Right cardiac atrium (tissue), 5 donors: ENCODE measurements at places on chromosomes 7 and 10. TPM values are rescaled to one million over a fixed set of nuclear protein-coding genes. Genes with fewer than 3 reads are reported as not detected.
A peak's percentile ranks its signal among the peaks of the same experiment; 100 is the strongest.

Gene HOXA11
- not detected for polyA plus RNA-seq

Gene CACNB2
- 13.1 TPM for polyA plus RNA-seq

DNA sequence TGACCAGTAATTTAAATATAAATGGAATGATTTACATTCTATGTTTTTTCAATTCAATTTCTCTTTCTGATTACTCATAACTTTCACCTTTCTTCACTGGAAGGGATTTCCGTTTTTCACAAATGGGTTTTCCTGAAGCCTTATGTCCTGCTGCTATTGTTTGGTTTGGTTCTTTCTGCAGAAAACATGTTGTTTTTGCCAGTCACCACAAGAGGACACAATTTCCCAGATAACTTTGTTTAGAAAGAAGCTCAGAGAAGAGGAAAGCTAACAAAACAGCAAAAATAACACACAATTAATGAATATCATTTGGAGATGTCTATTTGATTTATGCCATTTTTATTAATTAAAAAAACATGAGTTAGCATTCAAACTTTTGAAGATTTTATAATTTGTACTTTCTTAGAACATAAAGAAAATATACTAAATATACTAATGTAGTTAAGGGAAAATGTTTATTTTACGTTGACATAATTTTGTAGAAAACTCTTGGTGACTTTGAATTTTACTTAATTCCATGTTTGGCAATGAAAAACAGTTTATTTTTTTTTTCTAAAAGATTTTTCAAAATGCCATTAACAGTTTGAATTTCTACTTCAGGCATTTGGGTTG lies 4.6 kb upstream of the TWIST1 start:
- no peak for DNase-seq

DNA sequence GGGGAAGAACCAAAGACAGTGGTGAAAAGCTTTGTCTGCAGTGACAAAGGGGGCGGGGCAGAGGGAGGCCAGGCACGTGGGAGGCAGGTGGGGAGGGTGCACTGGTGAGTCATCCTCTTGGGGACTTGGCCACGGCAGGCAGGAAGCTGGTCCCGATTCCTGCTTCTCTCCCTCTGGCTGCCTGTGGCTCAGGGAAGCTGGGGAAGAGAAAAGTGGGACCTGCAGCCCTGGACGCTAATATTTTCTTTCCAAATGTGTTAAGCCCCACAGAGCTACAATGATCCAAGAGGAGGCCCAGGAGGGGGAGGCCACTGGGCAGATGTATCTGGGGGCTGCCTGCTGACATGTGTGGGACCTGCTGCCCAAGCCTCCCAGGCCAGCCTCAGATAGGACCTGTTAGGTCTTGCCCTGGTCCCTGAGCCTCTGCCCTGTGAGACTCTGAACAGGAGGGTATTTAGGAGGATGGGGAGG lies 231.8 kb downstream of the KCNMA1 start:
- peak; percentile 72 for DNase-seq

DNA sequence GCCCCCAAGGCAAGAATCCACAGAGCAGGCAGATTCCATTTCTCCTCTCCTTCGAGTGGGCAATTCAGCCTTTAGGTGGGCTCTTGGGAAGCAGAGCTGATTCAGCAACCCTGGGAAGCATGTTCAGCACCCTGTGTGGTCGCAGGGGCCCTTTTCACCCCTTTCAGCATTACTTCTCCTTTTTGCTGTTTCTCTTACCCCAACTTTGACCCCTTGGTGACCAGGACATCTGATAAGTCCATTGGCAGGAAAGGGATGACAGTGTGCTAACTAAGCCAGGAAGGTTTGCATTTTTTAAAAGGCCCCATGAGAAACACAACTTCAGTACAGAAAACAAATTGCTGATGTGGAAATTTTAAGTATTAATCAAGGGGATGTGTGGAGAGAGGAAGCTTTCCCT lies 283.7 kb upstream of the NRP1 start:
- DNase-seq = no peak

Gene KCNMA1
- polyA plus RNA-seq = 1.5 TPM

- no peak for DNase-seq
Observed at GRCh38 chr10:44264244-44264643, 120.7 kb downstream of the CXCL12 start.

GRCh38 chr10:60908896-60909295 lies 35.1 kb downstream of the RHOBTB1 start:
- no peak for DNase-seq

DNA sequence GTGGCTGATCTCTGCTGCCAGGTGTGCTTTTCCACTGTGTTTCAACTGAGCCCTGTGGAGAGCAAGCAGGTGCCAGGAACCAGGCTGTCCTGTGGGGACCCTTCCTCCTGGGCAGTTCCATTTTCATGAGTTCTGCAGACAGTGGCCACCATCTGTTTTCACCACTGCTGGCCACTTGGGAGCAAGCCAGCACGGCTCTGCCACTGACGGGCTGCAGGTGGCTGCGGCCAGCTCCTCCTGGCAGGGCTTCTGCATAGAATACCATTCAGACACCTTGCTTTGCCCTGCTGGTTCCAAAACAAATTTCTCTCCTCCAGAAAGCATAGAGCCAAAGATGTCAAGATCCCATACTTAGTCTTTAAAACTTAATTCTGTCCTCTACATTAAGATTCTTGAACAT lies 48.3 kb downstream of the LANCL2 start:
- no peak for DNase-seq

Gene OR6V1
- polyA plus RNA-seq = not detected

- peak; percentile 50 for DNase-seq
Observed at GRCh38 chr10:28841625-28842024, 164.3 kb downstream of the BAMBI start.

DNA sequence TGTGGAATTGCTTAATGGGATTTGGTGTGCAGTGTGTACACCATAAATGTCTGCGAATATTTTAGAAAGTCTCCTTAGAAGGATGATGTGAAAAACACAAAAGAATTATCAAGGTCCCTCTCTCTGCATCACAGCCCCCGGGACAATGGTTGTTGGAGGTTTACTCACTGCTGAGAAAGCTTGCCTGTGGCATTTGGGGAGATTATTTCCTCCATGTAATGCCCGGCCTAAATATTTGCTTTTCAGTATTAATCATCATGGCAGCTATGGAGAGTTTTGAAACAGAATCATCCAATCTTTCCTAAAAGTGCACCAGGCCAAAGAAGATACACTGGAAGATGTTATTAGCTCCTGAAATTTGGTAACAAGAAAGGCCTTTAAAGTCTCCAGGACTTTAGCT lies 113.8 kb upstream of the ADCY1 start:
- no peak for DNase-seq

Gene DLX6
- not detected for polyA plus RNA-seq

DNA sequence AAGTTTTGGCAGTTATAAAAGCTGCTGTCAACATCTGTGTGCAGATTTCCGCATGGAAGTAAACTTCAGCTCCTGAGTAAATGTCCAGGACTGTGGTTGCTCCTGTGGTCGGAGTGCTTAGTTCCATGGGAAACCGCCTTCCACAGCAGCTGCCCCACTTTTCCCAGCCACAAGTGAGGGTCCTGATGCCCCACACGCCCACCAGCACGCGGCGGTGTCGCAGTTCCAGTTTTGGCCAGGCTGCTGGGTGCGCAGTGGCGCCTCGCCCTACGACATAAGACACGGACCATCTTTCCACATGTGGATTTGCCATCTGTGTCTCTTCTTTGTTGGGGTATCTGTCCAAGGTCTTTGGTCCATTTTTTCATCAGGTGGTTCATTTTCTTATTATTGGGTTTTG lies 167.1 kb downstream of the DIP2C start:
- no peak for DNase-seq

DNA sequence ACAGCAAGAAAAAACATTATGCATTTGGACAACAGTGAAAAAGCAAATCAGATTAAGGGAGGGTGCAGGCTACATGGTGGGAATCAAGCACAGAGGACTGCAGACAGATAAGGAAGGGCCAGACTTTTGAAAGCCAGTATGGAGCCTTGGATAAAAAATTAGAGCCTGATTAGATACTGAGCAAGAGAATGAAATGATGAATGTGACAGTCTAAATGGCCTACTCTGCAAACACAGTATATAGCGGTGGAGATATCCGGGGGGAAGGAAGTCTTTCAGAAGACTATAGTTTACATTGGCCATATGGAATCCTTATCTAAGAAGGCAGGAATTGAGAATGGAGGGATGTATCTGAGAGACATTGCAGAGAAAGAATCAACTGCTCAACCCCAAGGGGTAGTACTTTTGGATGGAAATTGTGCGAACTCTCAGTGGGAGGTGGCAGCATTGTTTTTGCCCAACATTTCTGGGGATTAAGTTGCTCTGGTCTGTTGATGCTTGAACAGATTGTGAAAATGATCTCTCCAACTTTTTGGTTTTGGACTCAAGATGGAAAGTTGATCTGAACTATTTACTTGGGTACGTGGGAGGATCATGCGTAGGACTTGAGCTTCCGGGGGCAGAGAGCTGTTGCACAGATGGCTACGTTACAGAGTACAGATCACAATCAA lies 39.4 kb upstream of the CHCHD3 start:
- no peak for DNase-seq

Gene FGF8
- not detected for polyA plus RNA-seq

DNA sequence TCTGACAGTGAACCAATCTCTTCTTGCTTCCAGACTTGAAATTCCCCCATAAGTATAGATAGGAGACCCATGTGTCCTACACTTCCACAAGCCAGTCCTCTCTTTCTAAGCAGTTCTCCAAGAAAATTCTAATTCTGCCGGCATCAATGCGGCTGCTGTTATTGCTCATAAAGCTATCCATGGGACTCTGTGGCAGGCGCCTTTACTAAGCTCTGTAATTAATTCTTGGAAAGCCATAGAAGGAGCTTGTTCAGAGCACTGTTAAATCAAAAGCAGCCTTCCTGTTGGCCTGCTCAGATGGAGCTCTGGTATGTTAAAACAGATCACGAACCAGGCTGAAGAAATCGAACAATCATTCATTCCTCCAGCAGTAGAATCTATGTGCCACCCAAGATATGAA lies 244.3 kb upstream of the NFE2L3 start:
- no peak for DNase-seq

DNA sequence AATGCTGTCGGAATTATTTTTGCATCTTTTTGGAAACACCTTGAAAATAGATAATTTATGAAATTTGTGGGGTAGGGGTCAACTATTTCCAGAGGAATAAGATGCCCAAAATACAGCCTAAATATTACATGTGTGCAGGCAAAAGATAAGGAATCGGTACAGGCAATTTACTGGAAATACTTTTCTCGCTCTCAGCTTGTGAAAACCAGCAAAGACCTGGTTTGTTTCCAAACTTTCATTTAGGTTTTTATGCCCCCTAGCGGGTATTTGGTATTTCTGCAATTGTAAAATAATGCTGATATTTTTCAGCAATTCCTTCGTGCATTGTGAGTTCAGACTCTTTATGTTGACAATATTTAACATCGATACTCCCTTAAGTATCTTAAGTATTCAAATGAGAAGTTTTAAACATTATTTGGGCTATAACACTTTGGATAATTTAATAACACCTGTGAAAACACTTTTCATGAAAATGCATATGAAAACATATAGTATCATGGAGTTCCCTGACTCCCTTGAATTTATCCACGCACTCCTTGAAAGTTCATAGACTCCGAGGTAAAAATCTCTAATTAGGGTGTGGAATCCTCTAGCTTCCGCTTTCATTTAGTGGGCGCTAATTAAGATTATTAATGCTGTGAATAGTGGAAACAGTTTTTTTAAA lies 132.4 kb downstream of the TSPAN12 start:
- no peak for DNase-seq

DNA sequence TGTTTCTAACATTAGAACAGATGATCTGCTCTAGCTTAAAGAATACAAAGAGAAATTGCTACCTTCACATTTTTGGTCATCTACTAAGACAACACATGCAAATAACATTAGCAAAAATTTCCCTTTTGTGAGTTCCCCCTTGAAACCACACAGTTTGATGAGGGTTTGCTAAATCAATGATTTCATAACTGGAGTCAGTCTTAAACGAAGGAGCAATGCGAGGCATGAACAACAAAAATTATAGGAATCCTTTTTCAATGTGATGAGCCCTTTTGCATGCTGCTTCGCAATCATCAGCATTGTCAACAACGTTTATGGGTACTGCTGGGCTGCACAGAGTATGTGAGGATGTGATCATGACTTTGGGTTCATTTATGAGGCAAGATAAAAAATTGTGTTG lies 286.4 kb downstream of the C7orf25 start:
- no peak for DNase-seq

DNA sequence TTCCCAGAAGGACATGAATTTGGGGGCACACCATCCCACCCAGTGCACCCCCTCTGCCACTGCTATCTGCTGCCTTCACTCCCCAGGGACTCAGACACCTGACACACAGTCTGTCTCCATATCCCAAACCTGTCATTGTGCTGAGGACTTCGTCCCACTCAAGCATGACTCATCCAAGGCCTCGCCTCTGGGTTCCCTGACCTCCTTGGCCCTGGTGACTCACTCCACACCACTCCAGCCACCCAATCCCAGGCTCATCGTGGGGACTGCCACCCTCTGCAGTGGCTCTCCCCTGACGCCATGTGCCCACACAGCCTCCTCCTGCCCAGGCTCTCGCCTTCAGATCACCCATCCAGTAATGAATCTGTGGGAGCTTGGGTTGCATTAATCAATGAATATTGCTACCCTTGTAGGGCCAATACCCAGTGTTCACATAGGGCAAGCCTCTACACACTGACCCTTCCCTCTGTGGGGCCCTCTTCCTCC lies 6.6 kb upstream of the INSIG1 start:
- DNase-seq = no peak

GRCh38 chr7:124701955-124702354 lies 63.6 kb downstream of the GPR37 start:
- DNase-seq = no peak

DNA sequence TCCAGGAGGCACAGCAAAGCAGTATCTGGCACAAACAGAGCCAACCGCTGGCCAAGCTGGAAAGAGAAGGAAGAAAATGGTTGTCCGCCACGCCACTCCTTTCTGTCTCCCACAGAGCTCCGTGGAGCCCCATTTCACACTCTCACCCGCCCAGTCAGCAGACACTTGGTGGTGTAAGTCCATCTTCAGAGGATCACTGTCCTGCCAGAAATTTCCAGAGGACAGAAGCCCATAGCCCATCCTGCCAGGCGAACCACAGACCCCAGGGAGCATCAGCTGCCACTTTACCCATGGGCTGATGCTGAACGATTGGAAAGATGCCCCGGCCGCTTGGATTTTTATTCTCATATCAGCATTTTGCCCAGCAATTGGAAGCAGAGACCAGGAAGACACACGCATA lies 144.7 kb upstream of the LYZL2 start:
- no peak for DNase-seq

- no peak for DNase-seq
Observed at GRCh38 chr7:139562961-139563565, 39.6 kb downstream of the CLEC2L start.

GRCh38 chr7:105890290-105890997 lies 14.0 kb upstream of the ATXN7L1 start:
- DNase-seq = no peak
